ENCODE measurements at places on chromosomes 16 and 17.
A peak's percentile ranks its signal among the peaks of the same experiment; 100 is the strongest.

DNA sequence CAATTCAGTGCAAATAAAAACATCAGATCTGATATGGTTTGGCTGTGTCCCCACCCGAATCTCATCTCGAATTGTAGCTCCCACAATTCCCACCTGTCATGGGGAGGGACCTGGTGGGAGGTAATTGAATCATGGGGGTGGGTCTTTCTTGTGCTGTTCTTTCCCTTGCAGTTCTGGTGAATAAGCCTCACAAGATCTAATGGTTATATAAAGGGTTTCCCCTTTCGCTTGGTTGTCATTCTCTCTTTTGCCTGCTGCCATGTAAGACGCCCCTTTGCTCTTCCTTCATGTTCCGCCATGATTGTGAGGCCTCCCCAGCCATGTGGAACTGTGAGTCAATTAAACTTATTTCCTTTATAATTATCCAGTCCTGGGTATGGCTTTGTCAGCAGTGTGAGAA is 68.9 kb upstream of the NFAT5 start:
- no peak for DNase-seq

GRCh38 chr17:57466017-57466471 is 209.7 kb downstream of the MSI2 start:
- DNase-seq, result no peak

GRCh38 chr16:67311607-67312488 is 14.7 kb downstream of the KCTD19 start:
- no peak for DNase-seq

- DNase-seq, result no peak
Observed at GRCh38 chr16:86545954-86546637, 8.9 kb downstream of the MTHFSD start.

DNA sequence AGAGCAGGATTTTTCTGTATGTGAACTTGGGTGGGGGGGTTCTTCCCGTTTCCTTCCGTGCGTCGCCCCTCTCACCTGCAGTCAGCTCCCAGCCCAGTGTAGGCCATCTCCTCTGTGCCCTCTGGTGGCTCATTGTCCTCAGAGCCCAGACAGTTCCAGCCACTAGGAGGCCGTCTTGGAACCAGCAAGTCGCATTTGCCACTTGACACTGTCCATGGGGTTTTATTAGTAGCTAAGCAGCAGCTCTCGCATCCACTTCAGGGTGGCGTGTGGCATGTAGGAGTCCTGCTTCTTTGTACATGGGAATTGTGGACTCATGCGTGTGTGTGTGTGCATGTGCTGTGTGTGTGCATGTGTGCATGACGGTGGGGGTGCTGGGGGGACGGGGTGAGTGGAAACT is 74.0 kb downstream of the SEC14L1 start:
- DNase-seq, result peak; percentile 61

DNA sequence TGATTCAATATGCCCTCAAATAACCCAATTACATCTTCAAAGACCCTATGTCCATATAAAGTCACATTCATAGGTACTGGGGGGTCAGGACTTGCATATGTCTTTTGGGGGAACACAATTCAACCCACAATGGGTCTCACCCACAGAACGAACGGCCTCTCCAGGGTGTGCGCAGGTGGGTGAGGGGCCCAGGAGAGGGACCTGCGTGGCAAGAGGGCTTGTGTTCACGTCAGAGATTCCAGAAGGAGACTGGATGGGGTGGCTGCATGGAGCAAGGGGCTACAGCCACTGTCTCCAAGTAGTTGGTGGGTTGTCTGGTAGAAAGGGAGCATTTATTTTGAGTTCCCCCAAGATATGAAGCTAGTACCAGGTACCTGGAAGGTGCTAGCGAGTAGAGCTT is 212.2 kb downstream of the SEC14L1 start:
- DNase-seq, result peak; percentile 15

- DNase-seq, result no peak
Observed at GRCh38 chr16:73725156-73725555, 571.5 kb upstream of the PSMD7 start.
